ENCODE measurements at places on chromosomes 7 and 10.
A peak's percentile ranks its signal among the peaks of the same experiment; 100 is the strongest.

GRCh38 chr7:519484-520390 lies at the start of gene PDGFA:
Gene PDGFA (minus strand): TSS chr7:519846. CDS start chr7:519001, 845 bp downstream.
- no peak for DNase-seq

DNA sequence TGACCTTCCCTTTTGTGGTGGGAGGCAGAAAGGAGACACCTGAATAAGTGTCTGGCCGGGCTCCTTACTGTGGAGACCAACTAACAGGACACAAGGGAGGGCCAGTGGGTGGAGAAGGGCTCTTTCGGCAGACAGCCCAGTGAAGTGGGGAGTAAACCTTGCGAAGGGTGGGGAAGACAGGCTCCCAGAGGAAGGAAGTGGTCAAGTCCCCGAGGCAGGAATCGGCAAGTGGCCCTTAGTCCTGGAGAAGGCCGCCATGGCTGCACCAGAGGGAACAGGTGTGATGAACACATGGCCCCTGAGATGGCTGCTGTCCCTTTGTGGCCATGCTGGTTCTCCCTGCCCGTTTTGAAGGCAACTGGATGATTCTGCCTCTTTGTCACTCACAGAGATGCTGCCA lies 187.2 kb upstream of the IGFBP3 start:
- DNase-seq, result no peak

DNA sequence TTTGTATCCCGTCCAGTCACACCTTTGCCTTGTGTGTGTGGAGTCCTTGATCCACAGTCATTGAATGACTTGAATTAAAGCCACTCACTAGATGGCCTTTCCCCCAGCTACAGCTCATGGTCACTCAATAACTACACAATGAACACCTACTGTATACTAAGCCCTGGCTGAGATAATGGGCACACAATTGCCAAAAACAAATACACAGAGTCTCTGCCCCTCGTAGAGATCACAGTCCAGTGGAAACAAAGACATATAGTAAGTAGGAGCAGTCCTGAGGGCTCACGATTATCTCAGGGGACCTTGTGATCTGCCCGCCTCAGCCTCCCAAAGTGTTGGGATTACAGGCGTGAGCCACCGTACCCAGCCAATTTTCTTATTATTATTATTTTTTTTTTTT lies 22.1 kb upstream of the DDIT4 start:
- no peak for DNase-seq

- DNase-seq, result no peak
Measured at GRCh38 chr10:104622175-104622574, 18.9 kb upstream of the SORCS3 start.

DNA sequence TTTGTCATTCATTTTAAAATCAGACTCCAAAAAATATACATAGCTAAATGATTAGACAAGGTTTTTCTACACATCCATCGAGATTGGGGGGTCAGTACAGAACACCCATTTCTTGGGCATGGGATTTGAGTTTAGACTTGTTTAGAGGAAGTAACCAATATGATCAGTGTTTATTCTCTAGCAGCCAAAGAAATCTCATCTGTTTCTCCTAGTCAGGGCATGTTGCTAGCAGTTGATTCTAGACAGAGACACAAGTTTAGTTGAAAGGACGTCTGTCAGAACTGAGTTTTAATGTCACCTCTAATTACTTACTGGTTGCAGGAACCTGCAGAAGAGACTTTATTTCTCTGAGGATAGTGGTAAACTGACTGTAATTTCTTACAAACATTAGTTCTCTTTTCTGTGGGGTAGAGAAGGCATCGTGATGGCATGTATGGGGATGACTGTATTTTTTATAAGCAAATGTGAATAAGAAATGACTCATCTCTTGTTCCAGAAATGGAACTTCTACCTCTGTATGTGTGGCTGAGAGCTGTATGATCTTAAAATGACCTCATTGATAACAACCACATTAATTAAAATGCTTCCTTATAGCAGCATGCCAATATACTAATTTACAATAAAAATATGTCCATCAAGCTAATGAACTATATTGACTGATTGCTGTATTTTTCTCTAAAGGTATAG lies 30.6 kb upstream of the RHOBTB1 start:
- DNase-seq, result no peak

DNA sequence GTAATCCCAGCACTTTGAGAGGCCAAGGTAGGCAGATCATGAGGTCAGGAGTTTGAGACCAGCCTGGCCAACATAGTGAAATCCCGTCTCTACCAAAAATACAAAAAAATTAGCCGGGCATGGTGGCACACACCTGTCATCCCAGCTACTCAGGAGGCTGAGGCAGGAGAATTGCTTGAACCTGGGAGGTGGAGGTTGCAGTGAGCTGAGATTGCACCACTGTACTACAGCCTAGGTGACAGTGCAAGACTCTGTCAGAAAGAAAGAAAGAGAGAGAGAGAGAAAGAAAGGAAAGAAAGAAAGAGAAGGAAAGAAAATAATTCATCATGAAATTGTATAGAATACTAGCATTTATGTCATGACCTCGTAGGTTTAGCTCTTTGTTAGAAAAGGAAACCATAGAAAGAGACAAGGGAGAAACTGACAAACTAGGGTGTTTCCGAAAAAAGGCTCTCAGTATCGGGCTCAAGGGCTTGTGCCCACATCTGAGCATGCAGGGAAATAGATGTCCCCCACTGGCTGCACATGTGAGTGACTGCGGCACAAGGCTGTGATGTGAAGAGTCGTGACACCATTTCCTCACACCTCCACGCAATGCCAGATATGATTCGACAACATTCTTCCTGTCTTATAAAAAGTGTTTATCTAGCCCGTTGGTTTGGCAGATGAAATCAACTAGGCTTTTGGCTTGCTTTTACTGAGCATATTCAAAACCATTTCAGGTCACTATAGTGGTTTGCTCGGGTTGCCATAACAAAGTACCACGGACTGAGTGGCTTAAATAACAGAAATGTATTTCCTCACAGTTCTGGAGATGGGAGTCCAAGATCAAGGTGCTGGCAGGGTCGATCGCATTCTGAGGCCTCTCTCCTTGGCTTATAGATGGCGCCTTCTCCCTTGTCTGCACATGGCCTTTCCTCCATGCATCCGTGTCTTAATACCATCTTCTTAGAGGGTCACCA lies 2.0 kb downstream of the SRGN start:
- no peak for DNase-seq

DNA sequence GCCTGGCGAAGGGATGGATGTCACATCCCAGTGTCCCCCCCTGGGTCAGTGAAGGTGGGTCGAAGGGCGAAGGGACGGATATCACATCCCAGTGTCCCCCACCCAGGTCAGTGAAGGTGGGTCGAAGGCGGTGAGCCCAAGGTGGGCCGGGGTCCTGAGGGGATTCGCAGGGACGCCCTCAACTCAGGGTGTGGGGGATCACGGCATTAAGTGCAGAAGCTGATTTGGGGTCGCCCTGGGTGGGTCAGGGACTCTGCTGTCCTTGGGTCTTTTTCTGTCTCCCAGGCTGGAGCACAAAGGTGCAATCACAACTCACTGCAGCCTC lies 21.9 kb downstream of the ADAP1 start:
- no peak for DNase-seq

DNA sequence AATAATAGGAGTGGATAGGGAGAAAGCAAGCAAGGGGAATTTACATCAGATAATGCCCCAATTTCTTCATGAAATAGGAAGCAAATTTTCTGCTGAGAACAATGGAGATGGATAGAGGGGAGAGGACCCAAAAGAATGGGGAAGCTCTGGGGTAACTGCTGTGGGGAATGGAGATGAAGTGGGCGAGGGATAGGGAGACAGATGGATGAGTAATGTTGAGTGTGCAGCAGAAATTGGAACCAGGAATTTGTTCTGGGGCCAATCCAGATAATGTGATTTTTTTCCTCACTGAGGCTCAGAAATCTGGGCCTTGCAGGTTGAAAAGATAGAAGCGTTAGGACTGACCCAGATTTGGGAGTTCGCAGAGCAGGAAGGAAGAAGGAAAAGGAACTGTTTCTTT lies 24.5 kb upstream of the MRC1 start:
- DNase-seq, result no peak

DNA sequence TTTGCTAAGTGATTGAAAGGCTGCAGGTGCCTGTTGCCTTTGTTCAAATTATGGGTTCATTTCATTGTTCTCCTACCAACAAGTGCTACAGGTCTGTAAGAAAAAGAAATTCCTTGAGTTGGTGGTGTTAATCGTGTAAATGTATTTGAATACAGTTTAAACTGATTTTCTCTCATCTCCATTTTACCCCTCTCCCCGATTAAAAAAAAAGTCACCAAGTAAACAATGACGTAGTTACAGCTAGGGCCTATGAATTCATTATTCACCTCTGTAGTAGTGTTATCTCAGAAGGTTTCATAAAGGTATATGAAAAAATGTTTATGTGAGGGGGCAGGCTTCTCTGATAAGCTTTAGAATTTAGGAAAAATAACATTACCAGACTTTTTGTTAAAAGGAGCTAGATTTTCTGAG lies 1.1 kb downstream of the REEP3 start:
- DNase-seq, result peak; percentile 27

GRCh38 chr10:24463611-24464426 lies 254.9 kb downstream of the KIAA1217 start:
- DNase-seq, result no peak

DNA sequence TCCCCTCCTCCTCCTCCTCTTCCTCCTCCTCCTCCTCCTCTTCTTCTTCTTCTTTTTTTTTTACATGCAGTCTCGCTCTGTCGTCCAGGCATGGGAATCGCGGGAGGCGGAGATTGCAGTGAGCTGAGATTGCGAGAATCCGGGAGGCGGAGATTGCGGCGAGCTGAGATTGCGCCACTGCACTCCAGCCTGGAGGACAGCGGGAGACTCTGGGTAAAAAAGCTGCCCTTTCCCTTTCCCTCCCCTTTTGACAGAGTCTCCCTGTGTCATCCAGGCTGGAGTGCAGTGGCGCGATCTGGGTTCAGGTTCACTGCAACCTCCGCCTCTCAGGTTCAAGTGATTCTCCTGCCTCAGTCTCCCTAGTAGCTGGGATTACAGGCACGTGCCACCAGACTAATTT lies 168.1 kb upstream of the MALRD1 start:
- no peak for DNase-seq

GRCh38 chr7:91852263-91852741 lies 28.2 kb downstream of the MTERF1 start:
- no peak for DNase-seq

DNA sequence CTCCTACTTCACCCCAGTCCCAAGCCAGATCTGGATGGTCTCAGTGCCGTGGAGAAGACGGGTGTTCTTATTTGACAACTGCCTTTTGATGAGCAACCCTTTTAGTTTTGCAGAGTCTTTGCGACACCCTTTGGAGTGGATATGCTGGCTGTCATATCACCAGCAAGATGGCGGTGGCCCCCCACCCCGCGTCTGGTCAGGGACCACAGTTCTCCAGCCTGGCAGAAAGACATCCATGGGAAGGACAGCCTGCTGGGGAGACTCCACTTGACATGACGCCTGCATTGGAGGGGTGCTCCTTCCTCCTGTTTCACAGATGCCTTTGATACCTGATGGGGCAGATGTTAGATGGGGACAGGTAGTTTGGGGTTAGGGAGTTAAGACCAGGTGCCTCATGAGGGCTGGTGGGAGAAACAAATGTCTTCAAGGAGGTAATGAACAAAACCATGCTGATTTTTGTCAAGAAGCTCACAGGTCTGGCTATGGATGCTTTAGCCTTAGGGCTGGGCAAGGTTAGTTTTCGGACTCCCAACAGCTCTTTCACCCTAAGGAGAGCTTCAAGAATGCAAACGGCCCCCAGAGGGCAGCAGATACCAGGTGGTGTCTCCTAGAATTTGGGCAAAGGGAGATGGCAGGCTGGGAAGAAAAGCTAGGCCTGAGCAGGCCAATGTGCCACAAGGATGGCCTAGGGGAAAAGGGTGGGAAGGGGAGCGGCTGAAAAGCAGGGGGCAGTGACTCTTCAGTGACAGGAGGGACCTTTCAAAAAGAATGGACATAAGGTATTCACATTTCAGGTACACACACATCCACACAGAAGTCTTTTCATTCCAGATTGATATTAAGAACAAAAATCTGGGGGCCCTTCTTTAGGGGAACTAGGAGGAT lies 95.2 kb downstream of the CLEC2L start:
- no peak for DNase-seq

- no peak for DNase-seq
Measured at GRCh38 chr10:99872367-99873162, 90.1 kb downstream of the ABCC2 start.

DNA sequence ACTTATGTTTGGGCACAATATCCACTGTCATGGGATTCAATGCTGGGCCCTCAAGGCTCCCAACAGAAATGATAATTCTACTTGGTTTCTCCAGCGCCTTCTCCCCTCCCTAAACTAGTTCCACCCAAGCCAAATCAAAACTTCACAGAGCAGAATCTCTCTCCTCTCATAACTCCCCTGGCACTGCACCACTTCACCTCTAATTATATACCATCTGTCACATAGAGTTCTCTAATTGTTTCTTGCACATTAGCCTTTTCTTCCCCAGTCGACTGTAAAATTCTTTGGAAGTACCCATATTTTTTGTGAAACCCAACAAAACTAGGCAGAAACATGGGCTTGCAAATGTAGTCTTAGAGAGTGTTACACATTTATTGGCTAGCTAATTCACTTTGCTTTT lies 8.1 kb downstream of the SGMS1 start:
- no peak for DNase-seq

DNA sequence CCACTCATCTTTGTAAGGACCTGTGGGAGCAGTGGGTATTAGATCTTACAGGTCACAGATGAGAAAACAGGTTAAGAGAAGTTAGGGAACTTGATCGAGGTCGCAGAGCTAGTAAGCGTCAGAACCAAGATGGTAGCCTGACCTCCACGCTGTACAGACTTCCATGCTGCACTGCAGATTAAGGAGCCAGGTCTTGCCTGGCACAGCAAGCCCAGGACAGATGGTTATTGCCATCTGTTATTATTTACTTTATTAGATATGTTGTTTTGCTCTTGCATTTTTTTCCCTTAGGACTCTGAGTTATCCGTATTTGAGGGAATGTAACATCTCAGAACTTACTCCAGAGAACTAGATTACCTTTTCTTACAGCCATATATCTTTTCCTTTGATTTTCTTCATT lies 147.2 kb downstream of the NSUN6 start:
- no peak for DNase-seq

- DNase-seq, result no peak
Measured at GRCh38 chr7:123346766-123347165, 147.0 kb upstream of the SLC13A1 start.

DNA sequence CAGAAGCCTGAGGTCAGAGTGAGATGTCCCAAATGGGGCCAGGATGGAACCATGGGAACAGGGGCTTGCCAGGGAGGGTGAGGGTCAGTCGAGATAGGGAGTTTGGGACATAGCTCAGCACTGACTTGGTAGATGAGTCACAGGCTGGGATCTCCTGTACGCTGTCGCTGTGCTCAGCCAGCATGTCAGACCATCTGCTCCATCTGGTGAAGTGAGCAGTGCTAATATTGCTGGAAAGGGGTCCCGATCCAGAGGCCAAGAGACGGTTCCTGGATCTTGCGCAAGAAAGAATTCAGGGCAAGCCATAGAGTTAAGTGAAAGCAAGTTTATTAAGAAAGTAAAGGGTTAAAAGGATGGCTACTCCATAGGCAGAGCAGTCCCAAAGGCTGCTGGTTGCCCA lies 505.6 kb downstream of the GALNT17 start:
- DNase-seq, result no peak

DNA sequence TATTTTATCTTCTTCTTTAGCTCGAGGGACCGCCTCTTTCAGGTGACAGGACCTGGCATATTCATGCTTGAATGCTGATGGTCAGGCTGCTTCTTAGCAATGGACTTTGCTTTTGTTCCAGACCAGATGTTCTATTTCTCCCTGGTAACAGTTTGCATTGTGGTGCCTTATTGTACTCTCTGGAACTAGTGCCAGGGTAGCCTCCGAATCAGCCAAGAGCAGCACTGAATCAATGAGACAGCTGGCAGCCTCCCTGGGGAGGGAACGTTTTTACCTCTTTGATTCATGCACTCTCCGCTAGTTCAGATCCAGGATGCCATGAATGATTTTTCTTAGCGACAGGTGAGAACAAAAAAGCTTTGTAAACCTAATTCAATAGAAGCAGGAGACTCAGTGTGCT lies 54.1 kb upstream of the NXPH1 start:
- DNase-seq, result peak; percentile 74

All from NCI-H1417 treated with DMSO at 0.1 percent for 48 hours (cell line).